ENCODE measurements at places on chromosomes 12 and 14.

GRCh38 chr12:47549258-47549657, 156.6 kb downstream of the RPAP3 start:
- no peak for DNase-seq

DNA sequence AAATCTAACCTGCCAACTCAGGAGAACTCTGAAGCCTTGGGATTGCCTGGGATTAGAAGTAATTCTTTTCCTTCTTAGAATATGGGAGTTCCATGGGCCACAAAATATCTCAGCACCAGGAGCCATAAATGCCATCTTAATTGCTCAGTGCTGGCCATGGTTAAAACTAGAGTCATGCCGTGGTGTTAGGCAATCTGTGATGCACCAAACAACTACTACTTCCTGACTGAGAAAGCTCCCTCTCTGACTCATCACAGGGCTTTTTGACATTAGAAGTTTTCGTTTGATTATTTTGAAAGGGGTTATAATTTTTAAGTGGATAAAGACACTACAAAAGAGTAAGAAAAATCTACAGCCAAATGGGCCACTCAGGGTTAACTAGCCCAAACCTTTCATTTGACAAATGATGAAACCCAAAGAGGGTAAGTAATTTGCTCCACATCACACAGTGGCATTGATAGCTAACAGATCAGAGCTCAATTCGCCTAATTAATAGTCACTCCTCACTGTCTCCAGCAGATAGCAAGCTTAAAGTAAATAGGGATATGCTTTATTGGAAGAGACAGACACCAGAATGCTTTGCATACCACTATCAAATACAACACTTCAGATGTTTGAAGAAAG, 377.3 kb downstream of the EMP1 start:
- no peak for DNase-seq

- DNase-seq: no peak
Measured at GRCh38 chr12:16492820-16493797, 112.9 kb downstream of the LMO3 start.

GRCh38 chr14:67079846-67080245, 109.4 kb upstream of the GARIN2 start:
- DNase-seq: no peak

GRCh38 chr14:47675466-47676314, at the start of gene MDGA2:
MDGA2 (minus strand) TSS chr14:47675605.
- no peak for DNase-seq

Data from stimulated activated CD4-positive, alpha-beta T cell treated with anti-CD3 and anti-CD28 coated beads, TNF-alpha, amount 100 ng/mL, for 1 hour (primary cell).